Activated CD4-positive, alpha-beta T cell treated with anti-CD3 and anti-CD28 coated beads for 1 hour (primary cell): ENCODE measurements at places on chromosomes 2 and 18.

GRCh38 chr2:103208916-103209315 lies 447.1 kb downstream of the TMEM182 start:
- no peak for DNase-seq

DNA sequence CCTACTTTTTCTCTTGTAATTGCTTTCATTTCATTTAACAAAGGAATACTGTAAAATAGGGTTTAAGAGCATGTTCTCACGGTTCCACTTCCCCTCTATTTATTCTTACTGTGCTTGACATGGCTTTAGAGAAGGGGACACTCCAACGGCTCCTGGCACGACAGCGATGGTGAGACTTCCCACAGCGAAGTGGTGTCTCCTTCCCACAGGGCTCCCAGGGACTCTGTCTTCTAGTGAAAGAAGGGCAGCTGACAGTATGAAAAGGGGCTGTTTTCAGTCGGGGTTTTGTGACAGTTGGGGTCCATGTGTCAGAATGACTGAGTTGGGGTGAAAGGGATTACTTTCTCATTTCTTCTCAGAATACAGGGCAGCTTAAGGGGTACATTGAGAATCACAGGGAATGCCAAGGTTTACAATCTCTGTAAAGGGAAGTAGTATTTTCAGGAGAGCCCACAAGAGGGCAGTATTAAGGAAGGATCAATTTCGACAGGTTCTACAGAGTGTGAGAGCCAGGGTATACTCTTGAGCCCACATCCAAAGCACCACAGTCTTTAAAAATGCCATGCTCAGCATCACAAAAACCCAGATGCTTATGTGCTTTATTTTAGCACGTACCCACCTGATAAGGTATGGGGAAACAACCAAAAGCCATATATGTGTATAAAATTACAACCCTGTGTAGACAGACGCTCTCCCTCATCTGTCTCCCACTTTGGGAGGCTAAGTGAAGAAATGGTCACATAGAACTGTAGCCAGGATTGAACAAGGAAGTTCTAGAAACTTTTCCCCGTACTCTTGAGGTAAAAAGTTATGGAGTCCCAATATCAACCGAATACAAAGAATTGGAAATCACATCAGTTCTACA lies 31.3 kb upstream of the RAPGEF4 start:
- DNase-seq = no peak

DNA sequence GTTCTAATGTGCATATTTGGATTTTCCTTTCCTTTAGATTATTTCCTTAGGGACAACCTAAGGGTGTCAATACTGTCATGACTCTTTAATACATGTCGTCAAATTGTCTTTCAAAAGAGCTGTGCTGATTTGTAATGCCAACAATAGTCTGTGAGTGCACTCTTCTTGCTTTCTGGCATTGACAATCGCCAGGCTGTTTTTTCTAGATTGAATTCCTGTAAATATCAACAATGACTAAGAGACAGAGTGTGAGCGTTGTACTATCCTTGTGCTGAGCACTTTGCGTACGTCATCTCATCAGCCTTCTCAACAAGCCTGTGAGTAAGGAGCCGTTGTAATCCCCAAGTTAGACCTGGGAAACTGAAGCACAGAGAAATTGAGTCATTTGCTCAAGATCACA lies 96.0 kb downstream of the ACOXL start:
- no peak for DNase-seq

DNA sequence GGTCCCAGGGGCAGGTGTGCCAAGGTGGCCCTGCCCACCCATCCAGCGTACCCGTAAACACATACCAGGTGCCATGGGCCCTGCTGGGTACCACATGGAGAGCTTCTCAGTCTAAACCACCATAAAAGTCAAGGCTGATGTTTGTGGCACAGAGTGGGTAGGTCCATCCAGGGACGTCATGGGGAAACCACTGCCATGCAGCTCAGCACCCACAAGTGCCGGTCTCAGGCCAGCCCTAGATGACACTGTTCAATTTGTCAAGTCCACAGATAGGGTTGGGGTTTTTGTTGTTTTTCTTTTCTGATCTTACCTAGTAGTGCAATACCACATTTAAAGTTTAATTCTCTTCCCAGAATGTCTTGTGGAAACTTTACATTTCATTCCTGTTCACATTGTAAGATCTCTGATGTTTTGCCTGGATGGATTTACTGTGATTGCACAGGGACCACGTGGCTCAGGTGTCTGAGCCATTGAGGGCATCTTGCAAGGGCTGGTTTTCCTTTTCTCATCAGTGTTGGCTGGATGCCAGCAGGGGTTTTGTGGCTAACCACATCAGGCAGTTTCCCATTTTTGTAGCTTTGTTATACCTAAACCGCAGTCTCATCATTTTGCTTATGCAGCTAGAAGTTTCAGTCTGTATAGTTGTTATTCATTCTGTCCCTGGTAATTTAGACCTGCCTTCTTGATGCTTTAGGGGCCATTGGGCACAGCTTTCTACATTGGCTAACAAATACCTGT lies 64.7 kb downstream of the STK25 start:
- DNase-seq = peak; percentile 87

DNA sequence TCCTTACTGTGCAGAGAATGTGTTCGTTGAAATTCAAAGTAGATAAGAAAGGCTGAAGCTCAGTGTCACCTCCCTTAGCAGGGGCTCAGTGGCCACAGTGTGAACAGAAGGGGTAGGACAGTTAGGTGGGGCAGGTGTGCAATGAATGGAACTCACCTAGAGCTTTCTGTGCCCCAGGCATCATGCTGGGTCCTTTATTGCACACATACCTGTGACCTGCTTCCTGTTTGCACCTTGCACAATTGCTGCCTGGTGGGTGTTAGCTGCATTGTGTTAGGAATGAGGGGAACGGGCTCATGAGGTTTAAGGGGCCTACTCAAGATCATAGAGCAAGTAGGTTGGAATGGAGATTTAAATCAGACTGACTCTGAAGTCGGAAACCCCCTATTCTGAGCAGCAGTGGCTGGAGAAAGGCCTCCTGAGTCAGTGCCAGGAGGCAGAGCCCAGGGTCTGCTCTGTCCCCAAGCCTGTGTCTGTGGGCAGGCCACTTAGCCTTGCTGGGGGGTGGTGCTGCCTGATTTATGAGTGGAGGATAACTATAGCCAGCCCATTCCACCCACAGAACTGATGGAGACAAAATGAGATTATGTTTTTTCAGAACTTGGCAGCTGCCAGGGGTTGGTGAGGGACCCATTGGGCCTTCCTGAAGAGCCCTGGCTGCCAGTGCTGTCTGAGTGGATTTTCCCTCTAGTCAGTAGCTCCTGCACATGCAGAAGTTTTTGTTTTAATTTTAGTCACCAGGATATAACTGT lies 76.2 kb downstream of the NPAS2 start:
- no peak for DNase-seq

DNA sequence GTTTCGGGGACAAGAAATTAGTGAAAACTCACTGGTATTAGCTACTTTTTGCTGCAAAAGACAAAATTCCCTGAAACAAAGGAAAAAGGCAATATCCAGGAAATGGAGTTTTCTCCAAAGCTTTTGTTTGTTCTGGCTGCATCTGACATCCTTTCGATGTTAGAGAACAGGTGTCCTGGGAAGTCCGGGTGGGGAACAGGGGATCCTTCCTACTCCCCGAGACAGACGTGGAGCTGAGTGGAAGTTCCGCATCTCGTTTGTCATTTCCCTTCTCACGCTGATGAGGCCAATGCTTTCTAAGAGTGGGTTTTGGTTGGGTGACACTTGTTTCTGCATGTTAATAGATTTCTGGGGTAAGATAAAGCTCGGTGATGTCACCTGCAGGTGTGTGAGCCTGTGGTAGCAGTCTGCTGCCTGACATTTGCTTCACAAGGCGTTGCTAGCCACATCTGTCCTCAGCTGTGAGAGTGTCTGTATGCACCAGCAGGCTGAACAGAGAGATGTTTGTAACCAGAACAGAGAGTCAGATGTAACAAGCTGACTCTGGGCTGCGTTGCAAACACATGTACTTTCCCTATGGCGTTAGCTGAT lies 125.9 kb downstream of the ACOXL start:
- DNase-seq = peak; percentile 37

DNA sequence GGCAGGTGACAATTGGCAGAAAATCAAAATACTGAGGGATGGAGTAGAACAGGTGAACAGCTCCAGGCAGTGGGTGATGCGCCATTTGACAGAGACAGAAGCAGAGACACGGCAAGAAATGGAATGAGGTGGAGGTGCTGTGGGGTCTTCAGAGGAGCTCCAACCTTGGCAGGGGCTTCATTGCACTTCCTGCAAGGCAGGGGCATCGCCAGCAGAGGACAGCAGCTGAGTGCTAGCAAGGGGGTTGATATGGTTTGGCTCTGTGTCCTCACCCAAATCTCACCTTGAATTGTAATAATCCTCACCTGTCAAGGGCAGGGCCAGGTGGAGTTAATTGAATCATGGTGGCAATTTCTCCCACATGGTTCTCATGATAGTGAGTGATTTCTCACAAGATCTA lies 42.8 kb downstream of the CCDC68 start:
- DNase-seq = no peak

- DNase-seq = no peak
These were observed 42.5 kb downstream of the KIAA2012 start for GRCh38 chr2:202115479-202115971.

- DNase-seq = no peak
These were observed 93.6 kb downstream of the ZEB2 start for GRCh38 chr2:144426355-144426754.

- no peak for DNase-seq
These were observed 313.8 kb downstream of the PIK3C3 start for GRCh38 chr18:42268798-42269197.

- DNase-seq = no peak
These were observed 542 bp upstream of the CNNM3 start for GRCh38 chr2:96815326-96816126.

DNA sequence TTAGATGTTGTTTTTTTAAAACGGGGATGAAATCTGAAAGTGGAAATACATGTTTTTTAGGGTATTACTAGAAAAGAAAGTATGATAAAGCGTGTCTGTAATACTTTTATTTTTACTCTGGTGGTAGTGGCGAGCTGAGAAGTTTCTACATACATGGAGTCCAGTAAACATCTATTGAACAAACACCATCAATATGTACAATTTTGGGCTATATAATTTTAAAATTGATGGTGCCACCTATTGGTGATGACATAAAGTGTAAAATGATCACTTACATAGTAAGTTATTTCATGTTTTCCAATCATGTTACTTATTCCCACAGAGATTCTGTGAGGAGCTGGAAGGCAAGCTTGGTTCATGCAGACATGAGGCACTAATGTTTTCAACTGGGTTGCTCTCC lies 31.5 kb upstream of the NFE2L2 start:
- no peak for DNase-seq

DNA sequence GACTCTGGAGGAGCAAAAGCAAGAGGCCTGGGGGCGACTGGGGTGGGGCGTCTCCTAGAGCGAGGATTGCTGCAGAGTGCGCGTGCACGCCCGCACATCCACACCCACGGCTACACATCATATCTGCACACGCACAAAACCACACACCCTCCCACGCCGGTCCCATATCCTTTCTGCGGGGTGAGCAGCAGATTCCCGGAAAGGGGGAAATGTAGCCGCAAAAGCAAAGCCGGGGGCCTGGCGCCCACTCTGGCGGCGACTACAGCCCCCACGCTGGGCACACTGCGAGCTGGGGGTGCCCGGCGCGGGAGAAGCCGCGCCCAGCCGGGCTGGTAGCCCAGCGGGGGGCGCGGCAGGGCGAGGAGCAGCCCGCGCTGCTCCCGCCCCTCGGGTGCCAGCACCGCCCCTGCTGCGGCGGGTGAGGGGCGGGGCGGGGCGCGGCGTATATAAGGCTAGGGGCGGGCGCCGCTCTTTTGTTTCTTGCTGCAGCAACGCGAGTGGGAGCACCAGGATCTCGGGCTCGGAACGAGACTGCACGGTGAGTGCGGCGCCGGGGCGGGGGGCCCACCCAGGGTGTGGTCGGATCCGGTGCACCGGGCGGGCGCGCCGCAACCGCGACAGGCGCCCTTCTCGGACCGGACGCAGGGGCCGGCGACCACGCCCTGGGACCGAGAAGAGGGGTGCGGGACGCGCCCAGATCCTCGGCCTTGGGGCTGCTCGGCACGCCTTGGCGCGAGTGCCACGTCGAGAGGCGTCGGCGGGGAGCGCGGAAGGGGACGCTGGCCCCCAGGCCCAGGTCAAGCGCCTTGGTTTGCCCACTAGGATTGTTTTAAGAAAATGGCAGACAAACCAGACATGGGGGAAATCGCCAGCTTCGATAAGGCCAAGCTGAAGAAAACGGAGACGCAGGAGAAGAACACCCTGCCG lies at the start of gene TMSB10:
TMSB10 (plus strand) TSS at position 476 of the 927 bp plus-strand sequence.
- DNase-seq = peak; percentile 89

GRCh38 chr2:11145350-11145749 lies 9.9 kb upstream of the SLC66A3 start:
- no peak for DNase-seq
